ENCODE measurements at places on chromosomes 2 and 18.

DNA sequence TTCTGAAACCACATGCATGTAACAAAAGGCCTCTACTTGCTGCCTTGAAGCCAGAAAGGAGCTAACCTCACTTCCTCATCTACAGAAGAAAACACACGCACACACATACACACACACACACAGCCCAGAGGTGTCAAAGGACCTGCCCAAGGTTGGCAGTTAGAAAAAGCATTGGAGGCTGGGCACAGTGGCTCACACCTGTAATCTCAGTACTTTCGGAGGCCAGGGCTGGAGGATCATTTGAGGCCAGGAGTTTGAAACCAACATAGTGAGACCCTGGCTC, 125.9 kb upstream of the RNF152 start:
- DNase-seq: no peak

GRCh38 chr18:35577045-35577848, 4.3 kb upstream of the GALNT1 start:
- DNase-seq: no peak

- no peak for DNase-seq
Observed at GRCh38 chr2:223894968-223895367, 50.2 kb downstream of the WDFY1 start.

DNA sequence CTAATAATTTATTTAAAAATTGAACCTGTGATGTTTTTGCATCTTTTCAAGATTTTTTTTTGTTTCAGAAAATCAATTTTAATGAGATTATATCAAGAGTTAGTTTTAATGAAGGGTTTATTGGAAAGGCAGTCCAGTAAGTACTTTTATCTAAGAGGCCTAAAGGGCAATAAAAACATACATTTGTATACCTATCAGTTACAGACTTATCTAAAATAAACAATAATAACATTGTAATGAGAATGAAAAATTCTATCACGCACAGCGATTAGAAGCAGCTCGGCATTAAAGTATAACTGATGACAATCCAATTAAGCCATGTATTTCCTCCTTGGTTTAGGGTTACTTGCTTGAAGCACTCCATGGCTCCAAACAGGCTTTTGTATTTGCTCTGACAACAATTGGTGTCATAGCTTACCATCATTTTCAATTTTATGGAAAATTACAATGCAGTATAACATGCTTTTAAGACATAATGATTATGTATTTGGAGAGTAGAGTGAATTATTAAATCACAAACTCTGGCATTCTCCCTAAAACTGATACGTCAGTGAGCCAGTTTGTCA, 629.4 kb downstream of the TSN start:
- DNase-seq: no peak

DNA sequence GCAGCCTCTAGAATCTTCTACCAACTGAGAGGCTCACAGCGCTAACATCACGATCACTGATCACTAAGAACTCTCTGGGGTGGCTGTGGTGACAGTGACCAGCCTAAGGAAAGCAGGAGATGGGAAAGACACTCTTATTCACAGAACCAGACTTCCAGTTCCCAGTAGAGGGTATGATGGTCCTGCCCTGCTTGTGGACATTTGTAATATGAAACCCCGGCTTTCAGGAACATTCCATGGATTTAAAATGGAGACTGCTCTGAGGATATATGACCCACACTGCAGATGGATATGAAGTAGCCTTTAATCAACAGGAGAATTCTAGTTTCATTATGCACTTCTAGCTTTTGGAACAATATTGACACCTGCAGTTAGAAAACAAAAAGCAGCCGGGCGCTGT, 131.8 kb downstream of the AFF3 start:
- DNase-seq: no peak

DNA sequence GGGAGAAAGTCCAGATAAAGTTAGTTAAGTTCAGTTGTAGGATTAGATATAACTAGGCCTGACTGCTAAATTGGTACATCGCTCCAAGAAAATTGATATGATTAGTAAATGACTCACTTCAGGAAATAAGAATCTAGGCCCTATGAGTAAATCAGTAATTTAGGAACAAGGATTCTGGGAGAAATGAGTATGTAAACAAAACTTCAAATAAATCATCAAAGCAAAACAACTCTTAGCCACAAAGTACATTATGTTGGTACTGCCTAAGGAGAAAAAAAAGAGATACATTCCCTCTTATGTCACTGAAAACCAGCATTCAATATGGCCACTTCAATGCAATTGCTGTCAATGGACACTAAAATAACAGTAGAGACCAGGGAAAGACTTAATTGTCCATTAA, 529.1 kb downstream of the ZNF804A start:
- DNase-seq: no peak

DNA sequence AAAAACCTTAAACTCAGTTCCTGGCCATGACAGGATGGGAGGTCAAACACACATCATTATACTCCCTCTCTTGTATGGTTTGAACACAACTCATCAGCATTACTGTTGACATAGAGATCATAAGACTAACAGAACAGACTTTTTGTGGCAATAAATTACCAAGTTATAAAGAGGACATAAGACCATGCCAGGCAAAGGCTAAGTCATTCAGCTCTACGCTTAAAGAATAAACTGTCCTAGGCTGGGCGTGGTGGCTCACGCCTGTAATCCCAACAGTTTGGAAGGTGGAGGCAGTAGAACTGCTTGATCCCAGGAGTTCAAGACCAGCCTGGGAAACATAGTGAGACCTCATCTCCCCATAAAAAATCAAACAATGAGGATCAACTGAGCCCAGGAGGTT, 16.4 kb downstream of the NLRC4 start:
- DNase-seq: no peak

- no peak for DNase-seq
Observed at GRCh38 chr2:11718606-11719005, 27.8 kb upstream of the LPIN1 start.

DNA sequence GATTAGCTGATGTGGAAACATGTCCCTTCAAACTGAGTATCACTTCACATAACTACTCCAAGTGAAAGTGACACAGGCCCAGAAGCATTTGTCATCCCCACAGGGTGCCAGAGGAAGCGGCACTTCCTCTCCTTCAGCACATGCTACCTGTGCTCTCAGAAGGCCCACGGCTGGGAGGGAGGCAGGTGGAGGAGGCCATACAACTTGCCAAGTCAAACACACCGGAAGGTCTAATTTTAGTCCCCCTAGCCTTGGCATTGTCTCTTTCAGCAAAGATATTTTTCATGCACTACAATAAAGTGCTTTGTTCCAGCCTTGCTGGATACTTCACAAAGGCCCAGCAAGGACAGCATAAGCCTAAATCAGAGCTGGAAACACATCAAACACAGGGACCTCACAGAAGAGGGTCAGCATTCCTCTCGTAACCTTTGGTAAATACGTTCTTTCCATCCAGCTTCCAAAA, 38.0 kb downstream of the VSNL1 start:
- DNase-seq: no peak

- peak; percentile 44 for DNase-seq
Observed at GRCh38 chr2:239807568-239807967, 217.6 kb downstream of the NDUFA10 start.

GRCh38 chr18:22257022-22257543, 87.7 kb downstream of the GATA6 start:
- DNase-seq: no peak

DNA sequence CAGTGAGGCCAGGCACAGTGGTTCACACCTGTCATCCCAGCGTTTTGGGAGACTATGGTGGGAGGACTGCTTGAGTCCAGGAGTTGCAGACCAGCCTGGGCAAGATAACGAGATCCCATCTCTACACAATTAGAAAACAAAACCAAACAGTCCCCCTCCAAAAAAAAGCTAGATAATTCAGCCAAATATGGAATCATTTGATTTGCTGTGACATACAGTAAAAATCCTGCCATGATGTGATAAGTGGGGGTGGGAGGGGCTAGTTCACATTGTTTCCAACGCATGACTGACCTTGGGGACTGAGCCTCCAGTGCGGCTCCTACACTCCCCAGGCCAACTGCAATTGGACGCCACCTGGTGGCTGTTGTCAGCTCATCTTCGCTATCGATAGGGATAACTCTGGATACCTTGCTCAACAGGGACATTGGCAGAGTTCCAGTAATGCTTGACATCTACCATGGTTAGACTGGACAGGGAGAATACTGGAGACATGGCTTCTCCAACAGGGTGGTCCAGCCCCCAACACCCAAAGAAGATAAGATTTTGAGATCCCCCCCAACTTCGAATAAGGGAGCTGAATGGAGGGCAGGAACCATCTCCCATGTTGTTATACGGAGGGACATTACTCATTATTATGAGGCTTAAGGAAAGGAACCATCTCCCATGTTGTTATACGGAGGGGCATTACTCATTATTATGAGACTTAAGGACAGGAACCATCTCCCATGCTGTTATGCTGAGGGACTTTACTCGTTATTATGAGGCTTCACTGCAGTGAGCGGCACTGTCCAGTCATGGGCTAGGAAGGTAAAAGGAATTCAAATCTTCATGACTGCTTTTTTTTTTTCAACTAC, 135.9 kb downstream of the TGIF1 start:
- DNase-seq: no peak

- DNase-seq: no peak
Observed at GRCh38 chr2:219596954-219597551, 604 bp upstream of the STK11IP start.

DNA sequence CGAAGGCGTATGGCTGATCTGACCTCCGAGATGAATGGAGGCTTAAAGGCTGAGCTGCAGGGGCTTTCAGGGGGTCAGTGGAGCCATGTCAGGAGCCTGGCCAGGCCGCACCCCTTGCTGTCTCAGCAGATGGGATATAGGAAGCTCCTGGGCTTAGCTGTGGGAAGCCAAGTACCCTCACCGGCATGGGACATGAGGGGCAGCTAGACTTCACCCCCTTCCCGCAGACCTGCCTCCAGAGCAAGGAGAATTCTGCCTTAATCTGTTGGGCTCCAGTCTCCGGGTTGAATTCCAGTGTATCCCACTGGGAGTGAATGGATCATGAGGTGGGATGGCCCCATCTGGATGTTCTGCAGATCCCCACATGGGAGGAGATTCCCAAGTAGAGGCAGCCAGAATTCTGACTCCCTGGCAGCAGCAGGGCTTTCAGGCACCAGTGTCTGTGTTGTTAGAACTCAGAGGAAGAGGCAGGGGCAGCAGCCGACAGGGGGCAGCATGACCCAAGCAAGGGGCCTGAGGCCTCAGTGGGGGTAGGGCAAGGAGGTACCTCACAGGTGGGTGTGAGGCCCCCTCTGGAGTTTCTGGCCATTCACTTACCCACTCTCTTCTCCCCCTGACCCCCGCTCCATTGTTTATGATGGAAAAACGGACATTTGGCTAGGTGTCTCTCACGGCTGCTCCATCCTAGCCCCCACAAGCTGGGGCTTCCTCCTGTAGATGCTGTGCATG, 19.1 kb downstream of the CAPG start:
- no peak for DNase-seq

DNA sequence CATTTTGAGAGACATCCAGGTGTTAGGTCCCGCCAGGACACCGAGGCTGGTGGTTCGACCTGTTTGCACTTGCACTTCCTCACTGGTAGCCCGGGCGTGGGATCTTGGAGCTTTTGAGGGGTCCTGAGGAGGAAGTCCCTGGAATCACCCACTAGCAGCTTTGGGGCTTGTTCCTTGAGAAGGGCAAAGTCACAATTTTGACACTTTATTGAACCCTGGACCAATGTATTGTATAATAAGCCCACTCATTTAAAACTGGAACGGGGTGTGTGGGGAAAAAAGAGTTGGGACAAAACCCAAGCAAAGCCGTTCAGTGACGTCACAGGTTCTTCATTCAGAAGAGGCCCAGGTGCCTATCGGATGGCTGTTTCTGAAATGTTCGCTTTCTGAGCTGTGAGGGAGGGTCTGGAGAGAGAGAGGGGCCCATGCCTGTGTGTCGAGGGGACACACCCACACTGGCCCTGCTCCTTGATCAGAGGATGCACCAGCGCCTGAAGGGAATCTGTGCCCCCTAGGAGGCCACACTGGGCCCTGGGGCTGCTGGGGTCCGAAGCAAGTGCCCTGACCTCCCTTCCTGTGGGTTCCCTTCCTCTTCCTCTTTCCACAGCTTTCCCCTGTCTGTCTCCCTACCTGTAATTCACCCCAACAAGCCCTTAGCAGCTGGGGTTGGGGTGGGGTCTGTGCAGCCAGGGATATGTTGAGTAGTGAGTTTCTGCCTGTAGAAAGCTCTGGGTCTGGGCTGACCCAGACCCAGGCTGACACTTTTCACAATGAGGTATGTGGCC, 2.6 kb downstream of the LPIN1 start:
- DNase-seq: no peak

DNA sequence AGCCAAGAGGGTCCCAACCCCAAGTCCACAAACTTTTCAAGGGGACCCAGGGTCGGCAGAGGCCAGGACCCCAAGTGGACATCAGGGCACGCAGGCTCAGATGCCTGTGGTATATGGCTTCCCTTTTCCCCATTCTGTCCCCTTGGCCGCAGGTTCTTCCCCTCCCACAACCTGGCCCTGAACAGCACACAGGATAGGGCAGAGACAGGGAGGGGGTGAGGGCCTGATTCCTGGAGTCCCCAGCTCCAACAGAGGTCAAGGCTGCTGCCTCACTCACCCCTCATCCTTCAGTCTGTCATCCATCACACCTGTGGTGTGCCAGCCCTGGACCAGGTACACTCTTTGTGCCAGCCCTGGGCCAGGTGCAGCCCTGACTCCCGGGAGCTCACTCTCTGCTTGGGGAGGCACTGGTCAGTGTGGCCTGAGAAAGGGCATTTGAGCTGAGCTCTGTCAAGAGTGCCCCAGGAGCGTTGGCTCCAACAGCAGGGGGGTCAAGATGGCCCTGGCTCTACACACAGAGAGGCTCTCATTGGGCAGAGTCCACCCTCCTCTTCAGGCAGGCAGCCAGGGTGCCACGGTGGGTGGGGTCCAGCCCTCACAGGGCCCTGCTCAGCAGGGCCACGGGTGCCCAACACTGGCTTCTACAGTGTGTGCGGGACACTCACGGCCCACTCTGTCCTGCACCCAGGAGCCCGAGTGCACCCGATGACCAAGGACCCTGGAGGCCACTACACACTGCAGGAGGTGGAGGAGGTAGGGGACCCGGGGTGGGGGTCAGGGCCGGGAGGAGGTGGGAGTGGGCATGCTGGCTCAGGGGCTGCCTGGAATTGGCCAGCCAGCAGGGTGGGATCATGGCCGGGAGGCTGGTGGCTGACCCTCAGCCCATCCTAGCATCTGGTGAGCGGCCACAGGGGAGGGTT, 1.6 kb downstream of the AGXT start:
- no peak for DNase-seq

DNA sequence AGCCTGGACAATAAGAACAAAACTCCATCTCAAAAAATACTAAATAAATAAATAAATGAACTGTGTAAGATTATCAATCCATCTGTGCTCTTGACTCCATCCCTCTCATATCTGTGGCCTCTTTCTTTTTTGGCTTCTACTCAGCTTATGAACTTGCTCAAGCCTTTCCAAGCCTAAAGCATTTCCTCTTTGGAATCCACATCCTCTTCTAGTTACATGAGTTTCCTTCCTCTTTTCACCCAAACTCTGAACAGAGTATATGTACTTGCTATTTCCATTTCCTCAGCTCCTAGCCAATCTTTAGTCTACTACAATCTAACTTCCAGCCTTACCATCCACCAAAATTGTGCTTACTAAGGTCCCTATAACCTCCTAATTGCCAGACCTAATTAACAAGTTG, 2.5 kb upstream of the DNAJC10 start:
- DNase-seq: no peak

All from type B pancreatic cell (in vitro differentiated cells).